ENCODE measurements at places on chromosomes 6 and 20.

GRCh38 chr6:20747991-20748390 is 213.7 kb downstream of the CDKAL1 start:
- no peak for DNase-seq

- DNase-seq, result no peak
Measured at GRCh38 chr6:154511791-154512190, 1.3 kb upstream of the CNKSR3 start.

DNA sequence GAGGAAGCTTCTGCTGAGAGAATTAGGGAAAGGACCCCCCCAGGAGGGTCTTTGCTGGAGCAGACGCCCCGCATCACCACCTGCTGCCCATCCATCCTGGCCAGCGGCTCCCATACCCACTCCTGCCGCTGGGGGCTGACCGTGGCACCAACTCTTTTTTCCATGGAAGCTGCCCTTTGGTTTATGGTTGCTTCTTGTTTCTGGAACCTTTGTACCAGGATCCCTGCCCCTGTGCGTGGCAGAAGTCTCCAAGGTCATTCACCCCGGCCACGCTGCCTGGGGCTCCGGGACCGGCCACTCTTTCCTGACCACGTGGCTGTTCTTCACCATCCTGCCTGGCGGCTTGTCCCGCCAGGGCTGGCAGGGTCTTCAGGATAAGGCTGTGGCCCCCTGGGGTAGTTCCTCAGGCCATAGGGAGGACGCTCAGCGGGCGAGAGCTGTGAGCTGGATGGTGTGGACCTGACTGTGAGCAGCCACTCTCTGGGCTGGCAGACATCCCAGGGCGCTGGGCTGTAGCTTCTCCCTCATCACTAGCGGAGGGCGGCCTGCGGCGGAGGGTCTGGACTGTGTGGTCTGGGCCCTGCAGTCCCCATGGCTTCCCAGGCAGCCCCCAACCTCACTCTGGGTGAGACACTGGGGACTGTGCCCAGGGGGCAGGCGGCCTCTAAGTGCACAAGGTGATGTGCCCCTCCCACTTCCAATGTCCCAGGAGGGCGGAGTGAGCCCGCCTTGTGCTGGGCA is 22.8 kb upstream of the RBBP8NL start:
- peak; percentile 34 for DNase-seq

GRCh38 chr6:148432462-148433195 is 90.0 kb downstream of the SASH1 start:
- DNase-seq, result no peak

- DNase-seq, result no peak
Measured at GRCh38 chr6:82862543-82862942, 203.1 kb downstream of the UBE3D start.

- DNase-seq, result peak; percentile 43
Measured at GRCh38 chr20:54078296-54078984, 8.0 kb upstream of the BCAS1 start.

GRCh38 chr6:151690768-151691562 is 116.5 kb upstream of the ESR1 start:
- peak; percentile 25 for DNase-seq

DNA sequence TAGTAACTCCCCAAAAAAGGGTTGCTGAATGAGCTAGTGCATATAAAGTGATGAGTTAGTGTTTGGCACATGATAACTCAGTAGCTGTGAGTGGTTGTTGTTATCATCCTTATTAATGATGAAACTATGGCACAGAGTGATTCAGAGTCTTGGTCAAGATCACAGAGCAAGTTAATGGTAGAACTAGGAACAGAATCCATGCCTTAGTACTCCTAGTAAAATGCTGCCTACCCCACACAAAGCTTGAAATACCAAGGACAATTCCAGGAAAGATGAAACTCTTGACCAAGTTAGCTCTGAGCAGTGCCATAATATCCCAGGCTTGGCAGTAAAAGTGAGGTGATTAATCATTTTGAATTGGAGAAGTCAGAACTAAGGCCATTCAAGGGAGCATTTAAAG is 109.1 kb upstream of the ENPP5 start:
- DNase-seq, result no peak

GRCh38 chr6:170493354-170493753 is 59.8 kb downstream of the PSMB1 start:
- no peak for DNase-seq

DNA sequence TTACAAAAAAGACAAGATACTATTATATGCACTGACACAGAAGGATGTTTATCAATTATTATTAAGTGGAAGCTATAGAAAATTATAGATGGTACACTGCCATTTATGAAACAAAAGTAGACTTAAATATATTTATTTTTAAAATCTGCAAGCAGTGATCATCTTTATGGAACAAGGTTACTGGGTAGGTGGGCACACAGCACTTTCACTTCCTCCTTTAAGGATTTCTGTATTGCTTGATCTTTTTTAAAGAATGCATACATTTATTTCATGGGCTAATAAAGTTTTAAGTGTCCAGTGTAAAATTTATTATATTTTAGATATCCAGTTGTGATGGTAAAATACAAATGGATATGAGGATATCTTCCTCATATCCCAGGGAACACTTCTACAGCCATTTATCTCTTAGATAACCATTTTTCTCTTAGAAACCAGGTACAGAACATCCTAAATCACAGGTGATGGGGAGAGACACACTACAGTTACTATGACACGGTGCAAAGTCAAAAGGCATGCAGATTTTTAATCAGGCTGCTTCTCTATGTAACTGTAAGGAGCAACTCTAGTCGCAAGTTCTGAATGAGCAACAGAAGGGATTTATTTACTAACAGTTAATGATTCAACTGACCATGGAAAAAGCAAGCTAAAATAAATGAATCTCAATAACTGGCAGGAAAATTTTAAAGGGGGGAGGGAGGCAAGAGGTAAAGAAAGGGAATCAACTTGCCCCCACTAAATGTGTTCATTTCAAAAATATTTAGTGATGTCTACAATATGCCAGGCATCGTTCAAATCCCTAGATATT is 2.2 kb downstream of the FBXL4 start:
- DNase-seq, result peak; percentile 23

- peak; percentile 63 for DNase-seq
Measured at GRCh38 chr6:159217595-159218275, 48.5 kb downstream of the FNDC1 start.

DNA sequence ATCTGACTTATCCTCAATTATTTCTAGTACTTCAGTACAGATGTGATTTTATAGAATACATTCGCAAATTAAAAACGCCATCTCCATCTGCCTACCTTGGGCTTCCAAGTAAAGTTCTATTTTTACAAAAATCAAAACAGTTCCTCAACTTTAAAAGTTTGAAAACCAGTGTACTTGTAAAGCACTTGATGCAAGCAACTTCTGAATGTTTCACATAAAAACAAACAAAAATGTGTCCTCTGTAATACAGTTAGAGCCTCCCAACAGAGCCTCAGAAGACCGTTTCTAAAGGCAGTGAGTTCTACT is 384 bp upstream of the MANEA start:
- no peak for DNase-seq

GRCh38 chr6:89433252-89434149 is 549 bp downstream of the ANKRD6 start:
- DNase-seq, result peak; percentile 53

- DNase-seq, result peak; percentile 69
Measured at GRCh38 chr20:62808211-62808865, 3.7 kb downstream of the OGFR start.

DNA sequence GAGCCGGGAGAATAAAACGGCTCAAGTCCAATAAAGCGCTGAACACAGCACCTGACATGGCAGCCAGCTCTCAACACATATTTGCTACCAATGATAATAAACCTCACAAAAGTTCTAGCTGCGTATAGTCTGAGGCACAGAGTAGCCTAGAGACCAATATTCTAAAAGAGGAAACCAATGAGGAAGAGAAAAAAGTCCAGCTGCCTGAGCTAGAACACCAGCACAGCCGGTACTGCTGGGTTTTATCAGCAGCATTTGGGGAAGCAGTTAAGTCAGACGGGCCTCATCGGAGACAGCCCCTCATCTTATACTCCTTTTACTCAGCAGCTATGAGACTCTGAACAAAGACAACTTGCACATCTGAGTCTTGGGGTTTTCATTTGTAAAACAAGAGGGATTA is 2.4 kb upstream of the RTF2 start:
- no peak for DNase-seq

GRCh38 chr6:37313723-37314486 is 39.9 kb upstream of the RNF8 start:
- no peak for DNase-seq

DNA sequence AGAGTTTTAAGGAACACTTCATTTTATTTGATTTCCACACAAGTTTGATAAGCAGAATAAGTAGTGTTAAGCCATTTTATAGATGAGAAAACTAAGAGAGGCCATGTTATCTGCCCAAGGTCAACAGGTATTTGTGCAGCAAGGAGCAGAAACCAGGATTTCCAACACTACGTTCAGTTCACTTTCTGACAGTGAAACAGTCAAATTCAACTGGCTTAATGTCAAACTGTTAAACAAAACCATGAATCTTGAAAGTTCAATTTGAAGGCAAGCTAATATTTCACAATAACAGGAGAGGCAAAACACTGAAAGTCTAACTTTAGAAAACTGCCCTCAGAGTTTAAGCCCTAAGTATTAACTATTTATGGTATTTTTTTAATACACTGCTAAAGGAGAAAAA is 32.6 kb downstream of the DTNBP1 start:
- no peak for DNase-seq

- no peak for DNase-seq
Measured at GRCh38 chr6:159399751-159400221, 230.6 kb downstream of the FNDC1 start.

DNA sequence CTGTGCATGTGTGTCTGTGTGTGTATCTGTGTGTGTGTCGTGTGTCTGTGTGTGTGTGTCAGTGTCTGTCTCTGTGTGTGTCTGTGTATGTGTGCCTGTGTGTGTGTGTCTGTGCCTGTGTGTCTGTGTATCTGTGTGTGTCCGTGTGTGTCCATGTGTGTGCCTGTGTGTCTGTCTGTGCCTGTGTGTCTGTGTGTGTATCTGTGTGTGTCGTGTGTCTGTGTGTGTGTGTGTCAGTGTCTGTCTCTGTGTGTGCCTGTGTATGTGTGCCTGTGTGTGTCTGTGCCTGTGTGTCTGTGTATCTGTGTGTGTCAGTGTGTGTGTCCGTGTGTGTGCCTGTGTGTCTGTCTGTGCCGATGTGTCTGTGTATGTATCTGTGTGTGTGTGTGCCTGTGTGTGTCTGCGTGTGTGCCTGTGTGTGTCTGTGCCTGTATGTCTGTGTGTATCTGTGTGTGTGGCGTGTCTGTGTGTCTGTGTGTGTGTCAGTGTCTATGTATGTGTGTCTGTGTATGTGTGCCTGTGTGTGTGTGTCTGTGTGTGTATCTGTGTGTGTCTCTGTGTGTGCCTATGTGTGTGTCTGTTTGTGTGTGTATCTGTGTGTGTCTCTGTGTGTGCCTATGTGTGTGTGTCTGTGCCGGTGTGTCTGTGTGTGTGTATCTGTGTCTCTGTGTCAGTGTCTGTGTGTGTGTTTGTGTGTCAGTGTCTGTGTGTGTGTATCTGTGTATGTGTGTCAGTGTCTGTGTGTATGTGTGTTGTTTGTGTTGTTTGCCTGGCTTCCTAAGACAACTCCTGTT is 11.6 kb downstream of the SNPH start:
- no peak for DNase-seq

DNA sequence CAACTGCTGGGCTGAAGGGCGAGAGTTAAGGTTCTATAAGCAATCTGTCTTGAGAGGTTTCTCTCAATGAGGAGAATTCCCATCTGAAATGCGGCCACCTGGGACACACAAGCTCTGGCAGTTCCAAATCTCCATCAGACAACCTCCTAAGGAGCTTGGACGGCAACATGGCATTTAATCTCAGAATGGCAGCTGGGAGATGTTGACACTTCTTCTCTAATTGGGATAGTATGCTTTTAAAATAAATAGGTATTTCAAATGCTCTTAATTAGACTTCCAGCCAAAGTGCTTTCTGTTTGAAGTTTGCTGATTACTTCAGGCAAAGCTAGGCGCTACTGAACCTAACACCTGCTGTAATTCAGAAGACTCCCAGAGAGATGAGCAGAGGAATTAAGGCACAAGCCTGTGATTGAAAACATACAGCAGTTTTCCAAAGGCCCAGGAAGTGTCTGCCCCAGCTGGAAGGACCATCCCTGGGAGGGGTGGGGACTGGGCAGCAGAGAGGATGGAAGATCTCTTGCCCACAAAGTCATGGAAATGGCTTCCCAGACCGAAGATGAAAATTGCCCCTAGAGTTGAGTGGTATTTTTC is 59.1 kb upstream of the KCNK16 start:
- DNase-seq, result peak; percentile 77

DNA sequence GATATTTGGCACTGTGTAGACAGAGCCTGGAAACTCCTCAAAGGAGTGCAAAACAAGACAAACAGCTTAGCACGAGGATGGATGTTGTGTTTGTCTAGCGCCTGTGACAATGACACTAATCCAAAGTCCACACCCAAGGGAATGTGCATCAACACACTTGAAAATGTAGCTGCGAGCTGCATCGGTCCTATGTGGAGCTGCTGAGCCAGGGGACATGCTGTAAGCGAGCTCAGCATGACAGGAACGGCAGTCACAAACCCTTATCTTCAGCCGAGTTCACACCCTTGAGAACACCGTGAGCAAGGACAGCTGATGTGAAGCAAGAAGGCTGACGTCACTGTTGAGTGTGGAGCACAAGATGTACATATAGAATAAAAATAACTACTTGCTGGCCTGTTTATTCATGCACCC is 684.3 kb downstream of the QKI start:
- DNase-seq, result no peak

- no peak for DNase-seq
Measured at GRCh38 chr6:98579079-98579478, 255.3 kb upstream of the POU3F2 start.

- no peak for DNase-seq
Measured at GRCh38 chr6:73109659-73110058, 115.6 kb downstream of the KHDC1L start.

GRCh38 chr6:161694995-161695394 is 421.1 kb upstream of the AGPAT4 start:
- DNase-seq, result peak; percentile 72

DNA sequence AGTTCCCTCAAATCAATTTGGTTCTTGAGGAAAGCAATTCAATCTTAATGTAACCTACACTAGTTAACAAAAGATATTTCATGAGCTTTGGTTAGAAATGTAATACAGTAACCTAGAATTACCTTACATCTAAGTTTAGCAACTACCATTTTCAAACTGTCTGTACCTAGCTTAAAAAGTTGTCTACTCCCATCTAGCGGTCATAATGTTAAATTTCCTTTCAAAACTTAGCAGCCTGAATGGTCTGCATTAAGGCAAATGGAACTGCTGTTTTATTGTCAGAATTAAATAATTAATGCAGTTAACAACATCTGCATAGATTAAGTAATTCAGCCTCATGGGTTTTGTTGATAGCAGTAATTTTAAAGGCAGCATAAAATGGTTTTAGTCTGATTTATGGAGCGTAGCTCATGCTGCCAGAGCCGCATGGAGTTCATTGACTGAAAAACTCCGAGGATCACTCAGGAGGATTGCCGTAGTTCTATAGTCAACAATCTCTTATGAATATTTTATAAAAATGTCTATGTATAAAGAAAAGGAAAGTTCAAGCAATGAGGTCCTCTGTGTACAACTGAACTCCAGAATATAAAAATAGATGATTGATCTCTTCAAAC is 485.4 kb upstream of the MANEA start:
- peak; percentile 64 for DNase-seq
